ENCODE measurements at places on chromosomes 7 and 10.
A peak's percentile ranks its signal among the peaks of the same experiment; 100 is the strongest.

- no peak for DNase-seq
These were observed 3.6 kb downstream of the EMX2 start for GRCh38 chr10:117546020-117546580.

GRCh38 chr7:68122801-68123200 lies 1126.2 kb downstream of the TYW1 start:
- no peak for DNase-seq

DNA sequence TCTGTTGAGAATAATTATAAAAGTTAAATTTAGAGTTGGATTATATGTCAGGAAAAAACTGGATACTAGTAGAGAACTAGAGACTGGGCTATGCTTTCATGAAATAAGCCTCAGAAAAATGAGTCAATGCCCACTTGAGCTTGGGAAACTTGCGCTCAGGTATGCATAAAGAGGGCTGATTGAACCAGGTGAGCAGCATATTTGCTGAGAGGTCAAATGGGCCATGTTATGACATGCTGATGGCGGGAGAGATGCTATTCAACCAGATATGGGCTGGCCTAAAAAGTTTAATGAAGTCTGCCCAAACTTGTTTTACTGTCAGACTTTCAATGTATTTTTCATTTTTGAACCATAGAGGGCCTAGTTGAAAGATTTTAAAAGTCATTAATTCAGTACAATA lies 837.6 kb upstream of the GHITM start:
- DNase-seq, result no peak

GRCh38 chr10:97222326-97222961 lies 36.7 kb upstream of the SLIT1 start:
- no peak for DNase-seq

DNA sequence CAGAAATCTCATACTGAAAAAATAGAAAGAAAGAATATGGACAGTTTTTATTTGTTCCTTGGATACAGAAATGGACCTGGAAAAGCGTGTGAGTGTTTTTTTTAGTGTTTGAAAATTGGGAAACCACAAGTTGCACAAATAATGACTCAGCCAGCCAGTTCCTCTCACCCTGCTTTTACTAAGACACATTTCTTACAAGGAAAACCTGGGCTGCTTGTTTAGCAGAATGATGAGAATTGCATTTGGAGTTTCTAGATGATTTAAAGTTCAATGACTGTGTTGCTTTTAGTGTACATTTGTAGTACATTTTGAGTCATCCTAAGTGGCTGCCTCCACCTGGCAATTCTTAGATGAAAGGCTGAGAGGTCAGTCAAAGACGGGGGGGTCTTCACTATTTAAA lies 218.7 kb downstream of the ABCA13 start:
- DNase-seq, result no peak

DNA sequence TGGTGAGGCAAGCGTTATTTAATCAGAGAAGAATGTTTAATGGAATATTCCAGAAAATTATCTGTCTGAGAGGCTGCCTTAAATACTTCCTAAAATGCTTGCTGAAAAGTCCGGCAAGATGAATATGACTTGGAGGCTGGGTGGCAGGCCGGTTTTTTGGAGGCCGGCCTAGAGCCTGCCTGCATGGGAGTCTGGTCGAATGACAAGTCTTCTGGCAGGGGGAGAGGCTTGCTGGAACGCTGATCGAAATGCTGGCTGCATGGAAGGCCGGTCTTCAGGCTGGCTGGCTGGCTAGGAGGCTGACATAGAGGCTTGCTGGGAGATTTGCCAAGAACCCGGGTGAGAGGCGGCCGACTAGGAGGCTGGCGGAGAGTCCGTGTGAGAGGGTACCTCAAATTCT lies 135.7 kb downstream of the OR13A1 start:
- no peak for DNase-seq

DNA sequence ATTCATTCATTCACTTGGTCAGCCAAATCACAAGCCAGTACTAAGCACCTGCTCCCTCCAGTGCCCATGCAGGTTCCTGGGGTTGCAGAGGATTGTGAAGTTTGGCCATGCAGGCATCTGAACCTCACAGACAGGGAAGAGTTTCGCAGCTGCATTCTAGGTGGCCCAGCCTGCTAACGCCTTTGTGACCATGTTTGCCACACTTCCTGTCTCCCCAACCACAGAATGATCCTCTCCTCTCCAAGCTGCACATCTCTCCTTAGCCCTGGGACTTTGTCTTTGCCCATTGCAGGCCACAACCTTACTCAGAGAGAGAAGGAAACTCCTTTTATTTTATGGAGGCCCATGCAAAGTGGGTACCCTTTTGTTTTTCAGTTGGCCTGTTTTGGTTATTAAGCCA lies 31.8 kb downstream of the EPDR1 start:
- no peak for DNase-seq

DNA sequence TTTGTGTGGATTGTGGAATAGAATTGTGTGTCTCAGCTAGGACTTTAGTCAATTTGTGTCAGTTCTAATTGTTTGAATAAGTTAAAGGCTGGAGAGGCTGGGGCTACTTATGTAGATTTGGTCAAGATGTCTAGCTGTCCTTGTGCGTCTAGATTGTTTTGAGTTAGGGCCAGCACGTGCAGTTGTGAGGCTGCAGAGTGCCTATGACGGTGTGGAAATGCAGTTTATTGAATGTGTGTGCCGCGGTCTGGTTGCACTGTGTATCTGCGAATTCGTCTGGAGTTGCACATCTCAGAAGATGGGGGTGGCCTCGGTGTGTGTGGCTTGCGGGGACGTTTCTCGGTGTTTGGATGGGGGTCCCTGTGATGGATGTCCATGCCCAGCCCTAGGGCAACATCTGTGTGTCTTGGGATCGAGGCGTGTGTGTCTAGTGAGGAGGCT lies 10.2 kb downstream of the EMX2 start:
- DNase-seq, result no peak

DNA sequence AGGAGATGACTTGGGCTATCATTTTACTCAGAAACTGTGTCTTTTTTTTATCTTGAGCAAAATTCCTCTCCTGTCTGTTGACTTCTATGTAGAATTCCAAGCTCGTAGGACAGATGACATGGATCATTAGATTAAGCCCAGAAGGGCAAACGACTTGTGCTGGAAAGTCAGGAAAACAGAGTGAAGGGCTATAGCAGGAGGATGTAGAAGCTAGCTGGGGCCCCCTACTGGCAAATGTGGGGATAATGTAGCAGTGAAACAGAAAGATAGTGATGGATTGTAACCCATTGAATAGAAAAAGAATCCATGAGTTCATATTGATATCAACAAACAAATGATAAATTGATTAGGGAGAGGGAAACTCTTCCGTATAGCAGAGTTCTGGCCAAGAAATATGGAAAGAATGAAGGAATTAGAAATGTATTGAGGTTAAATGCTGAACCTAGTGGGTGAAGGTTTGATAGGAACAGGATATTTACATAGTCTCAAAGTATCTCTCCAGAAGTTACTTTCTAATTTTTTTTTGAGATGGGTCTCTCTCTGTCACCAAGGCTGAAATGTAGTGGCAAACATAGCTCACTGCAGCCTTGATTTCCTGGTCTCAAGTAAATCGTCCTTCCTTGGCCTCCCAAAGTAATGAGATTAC lies 103.6 kb downstream of the LYZL1 start:
- DNase-seq, result peak; percentile 23

GRCh38 chr7:19112274-19113001 lies 5.0 kb downstream of the TWIST1 start:
- DNase-seq, result no peak

GRCh38 chr7:44639671-44640321 lies 33.4 kb downstream of the OGDH start:
- no peak for DNase-seq

DNA sequence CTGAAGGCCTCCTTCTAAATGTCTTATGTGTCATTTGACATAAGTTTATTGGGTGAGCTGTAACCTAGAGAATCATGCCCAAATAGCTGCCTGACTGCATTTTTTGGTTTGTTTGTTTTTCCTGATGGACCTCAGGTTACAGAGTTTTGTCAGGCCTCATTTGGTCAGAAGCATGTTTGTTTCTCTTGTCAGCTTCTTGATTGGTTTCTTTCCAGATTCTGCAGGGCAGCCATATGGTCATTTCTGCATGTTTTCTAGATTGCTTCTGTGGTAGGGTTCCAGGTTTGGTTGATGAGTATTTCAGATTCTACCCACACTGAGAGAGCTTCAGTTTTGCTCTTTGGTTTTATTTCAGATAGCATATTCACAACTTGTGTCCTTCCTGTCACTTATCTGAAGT lies 28.0 kb downstream of the GLCCI1 start:
- DNase-seq, result no peak

DNA sequence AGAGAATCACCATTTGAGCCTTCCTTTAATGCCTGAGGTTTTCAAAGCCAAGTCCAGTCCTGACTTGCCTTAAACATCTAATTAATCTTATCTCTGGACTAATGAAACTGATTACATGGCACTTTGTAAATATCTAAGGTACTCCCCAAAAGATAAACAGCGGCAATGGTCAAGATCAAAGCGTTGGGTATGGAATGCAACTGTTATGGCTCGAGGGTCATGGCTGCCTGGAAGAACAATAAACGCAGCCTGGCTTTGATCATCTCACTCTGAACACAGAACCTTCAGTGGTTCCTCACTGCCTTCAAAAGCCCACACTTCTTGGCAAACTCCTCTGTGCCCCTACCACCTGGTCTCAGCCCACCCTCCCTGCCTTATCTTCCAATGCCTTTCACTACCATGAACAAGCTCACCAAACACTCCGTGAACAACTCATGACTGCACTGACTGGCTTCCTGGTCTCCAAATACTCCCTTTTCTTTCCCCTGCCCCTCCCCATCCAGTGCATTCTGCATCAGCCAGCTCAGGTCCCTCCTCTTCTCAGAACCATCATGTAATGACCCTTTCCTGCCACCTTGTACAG lies 150.2 kb upstream of the NFE2L3 start:
- DNase-seq, result no peak

DNA sequence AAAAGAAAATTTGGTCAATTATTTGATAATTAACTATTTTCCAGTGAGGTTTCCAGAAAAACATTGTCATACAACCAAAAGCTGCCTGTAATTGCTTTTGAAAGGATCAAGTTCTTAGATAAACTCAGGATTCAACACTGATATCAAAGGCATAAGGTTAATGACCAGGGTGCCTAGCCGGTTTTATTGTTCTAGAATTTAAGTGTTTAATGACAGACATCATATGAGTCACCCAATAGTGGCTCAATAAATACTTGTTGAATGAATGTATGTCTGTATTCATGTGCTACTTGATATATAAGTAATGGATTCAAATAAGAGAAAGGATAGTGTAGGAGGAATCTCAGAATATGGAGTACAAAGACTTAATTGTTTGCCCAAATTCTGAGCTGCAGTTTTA lies 196.1 kb upstream of the LRGUK start:
- DNase-seq, result no peak

DNA sequence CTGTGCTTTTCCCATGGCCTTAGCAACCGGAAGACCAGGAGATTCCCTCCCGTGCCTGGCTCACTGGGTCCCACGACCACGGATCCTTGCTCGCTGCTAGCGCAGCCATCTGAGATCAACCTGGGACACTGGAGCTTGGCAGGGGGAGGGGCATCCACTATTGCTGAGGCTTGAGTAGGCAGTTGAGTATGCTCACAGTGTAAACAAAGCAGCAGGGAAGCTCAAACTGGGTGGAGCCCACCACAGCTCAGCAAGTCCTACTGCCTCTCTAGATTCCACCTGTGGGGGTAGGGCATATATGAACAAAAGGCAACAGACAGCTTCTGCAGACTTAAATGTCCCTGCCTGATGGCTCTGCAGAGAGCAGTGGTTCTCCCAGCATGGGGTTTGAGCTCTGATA lies 697.0 kb downstream of the SORCS1 start:
- no peak for DNase-seq

DNA sequence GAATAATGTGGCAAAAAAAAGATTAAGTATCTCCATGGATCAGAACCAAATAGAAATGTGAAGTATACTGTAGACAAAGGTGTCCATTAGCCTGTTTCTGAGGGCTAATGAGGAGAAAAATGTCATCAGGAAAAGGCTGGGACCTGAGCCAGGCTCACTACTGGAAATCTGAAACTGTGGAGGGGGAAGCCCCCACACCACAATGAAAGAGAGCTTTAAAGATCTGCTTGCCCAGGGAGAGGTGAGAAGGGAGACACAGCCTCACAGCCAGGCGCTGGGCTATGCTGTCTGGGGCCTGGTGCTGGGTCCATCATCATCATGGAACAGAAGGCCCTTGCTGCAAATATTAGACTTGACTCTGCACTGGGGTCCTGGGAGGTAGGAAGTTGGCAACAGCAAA lies 90.4 kb downstream of the OSBPL3 start:
- DNase-seq, result no peak

- DNase-seq, result no peak
These were observed 17.7 kb downstream of the ACSM6 start for GRCh38 chr10:95211606-95212279.

GRCh38 chr10:53664282-53665019 lies 891.9 kb upstream of the MBL2 start:
- DNase-seq, result no peak

DNA sequence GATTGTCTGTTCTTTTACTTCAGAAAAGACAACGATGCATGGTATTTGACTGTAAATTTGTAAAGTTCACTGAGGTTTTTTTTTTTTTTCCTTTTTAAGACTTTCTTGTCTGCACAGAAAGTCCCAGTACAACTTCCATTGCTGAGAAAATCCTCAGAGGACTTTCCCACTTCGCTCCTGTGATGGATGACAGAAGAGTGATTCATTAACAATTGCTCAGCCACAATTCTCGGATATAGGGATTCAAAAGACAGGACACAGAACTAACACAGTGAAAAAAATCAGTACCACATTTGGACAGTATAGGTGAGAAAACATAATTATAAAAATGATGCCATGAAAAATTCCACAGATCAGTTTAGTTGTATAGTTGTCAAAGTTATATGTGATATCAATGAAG lies 48.0 kb downstream of the SEC23IP start:
- no peak for DNase-seq

DNA sequence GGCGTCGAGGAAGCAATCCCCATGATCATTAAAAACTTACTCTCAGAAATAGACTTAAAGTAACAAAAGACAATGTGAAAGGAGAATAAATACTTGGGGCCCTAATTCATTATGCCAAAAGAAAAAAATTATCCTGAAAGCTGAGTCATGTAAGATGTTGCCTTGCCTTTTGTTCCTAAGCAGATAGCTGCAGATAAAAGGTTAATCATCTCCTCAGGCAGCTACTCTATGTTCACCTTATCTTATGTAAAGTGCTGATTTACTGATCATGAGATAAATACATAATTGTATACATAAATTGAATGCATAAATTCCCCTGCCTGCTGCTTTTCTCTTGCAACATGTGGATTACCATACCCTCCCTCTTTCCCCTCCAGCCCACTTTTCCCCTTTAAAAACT lies 28.1 kb upstream of the CREB3L2 start:
- no peak for DNase-seq

GRCh38 chr10:997266-998022 lies 9.2 kb downstream of the GTPBP4 start:
- DNase-seq, result no peak

DNA sequence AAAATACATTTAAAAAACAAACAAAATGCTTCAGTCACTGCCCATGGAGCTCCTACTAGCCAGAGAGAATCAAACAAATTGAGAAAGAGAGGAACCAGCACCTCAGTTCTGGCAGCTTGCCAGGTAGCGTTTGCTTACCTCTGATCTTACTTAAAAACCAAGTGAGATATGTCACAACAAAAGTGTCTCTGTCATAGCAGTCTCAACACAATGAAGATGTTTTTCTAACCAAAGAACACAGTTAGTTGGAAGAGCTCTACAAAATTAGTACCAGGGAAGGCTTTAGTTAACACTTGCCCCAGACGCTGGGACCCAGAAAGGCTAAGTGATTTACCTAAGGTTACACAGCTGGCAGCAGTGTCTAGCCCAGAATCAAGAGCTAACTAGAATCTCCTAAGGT lies 3.4 kb downstream of the DOCK4 start:
- DNase-seq, result no peak

GRCh38 chr10:16445770-16446469 lies 9.1 kb downstream of the PTER start:
- no peak for DNase-seq
